Activated CD4-positive, alpha-beta T cell treated with anti-CD3 and anti-CD28 coated beads, Interleukin-10, Interleukin-2, amounts not matched to agents 100 ng/mL and 50 ng/mL, durations not matched to agents 16 hours and 8 hours (primary cell): ENCODE measurements at places on chromosomes 6 and 20.

- DNase-seq: no peak
Measured at GRCh38 chr6:84314377-84314898, 87.0 kb upstream of the CEP162 start.

GRCh38 chr6:148789948-148790347 lies 43.1 kb downstream of the UST start:
- no peak for DNase-seq

DNA sequence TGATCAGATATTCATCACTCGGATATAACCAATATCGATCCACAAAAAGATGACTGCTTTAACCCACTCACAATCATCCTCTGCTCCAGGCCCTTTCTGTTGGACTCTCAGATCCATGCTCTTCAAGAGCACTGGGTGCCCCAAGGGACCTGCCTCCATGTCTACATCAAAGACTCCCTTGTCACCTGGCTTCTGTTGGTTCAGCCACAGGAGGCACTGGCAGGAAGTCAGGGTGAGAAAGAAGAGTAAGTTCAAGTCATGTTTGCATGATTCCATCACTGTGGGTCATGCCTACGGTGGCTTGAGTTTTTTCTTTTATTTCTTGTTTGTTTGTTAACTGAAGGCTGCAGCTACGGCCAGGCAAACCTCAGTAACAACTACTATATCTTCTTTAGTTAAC lies 243.3 kb downstream of the ADGRG6 start:
- peak; percentile 25 for DNase-seq

- no peak for DNase-seq
Measured at GRCh38 chr20:53672484-53673129, 79.0 kb upstream of the ZNF217 start.
